ENCODE measurements at places on chromosomes 12 and 14. TPM values are rescaled to one million over a fixed set of nuclear protein-coding genes. Genes with fewer than 3 reads are reported as not detected.

DNA sequence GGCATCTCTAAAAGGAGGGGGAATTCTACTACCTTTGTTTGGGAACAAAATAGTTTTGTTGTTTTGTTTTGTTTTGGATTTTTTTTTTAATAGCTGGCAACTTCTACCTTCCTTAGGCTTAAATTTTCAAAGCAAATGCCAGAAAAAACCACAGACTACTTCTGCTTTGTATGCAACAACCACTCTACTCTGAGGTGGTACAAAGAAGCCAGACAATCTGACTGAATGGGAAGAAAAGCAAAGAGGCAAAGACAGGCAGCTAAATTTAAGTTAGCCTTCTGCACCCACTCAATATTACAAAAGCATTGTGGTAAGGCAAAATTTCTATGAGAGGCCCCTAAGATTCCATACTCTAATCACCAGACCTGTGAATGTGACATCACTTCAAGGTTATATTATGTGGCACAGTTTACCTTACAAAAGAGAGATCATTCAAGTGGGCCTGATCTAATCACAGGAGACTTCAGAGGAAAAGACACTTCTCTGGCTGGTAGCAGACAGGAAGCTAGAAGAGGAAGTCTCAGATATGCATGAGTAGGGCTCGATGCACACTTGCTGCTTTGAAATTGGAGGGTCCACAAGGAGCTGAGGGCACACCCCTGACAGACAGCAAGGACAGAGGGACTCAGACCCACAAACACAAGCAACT lies 566.6 kb downstream of the RPS29 start:
- no peak overlapping the region for H3K27ac ChIP-seq
- no peak overlapping the region for H3K4me3 ChIP-seq
- no peaks in the 10 kb centered on the region for H3K36me3 ChIP-seq

- no peak for DNase-seq
- no peak overlapping the region for H3K27ac ChIP-seq
- no peak overlapping the region for H3K4me3 ChIP-seq
- H3K36me3 ChIP-seq, result no peaks in the 10 kb centered on the region
- H3K4me1 ChIP-seq, result no peaks in the 10 kb centered on the region
- no peaks in the 10 kb centered on the region for H3K27me3 ChIP-seq
Observed at GRCh38 chr12:130435331-130435730, 97.6 kb downstream of the PIWIL1 start.

GRCh38 chr14:93214598-93214997 lies 7.5 kb downstream of the UBR7 start:
- peaks cover 62% of the 10 kb centered on the region for H3K36me3 ChIP-seq
- no peak overlapping the region for H3K27ac ChIP-seq
- no peaks in the 10 kb centered on the region for H3K27me3 ChIP-seq
- no peaks in the 10 kb centered on the region for H3K4me1 ChIP-seq
- H3K4me3 ChIP-seq, result no peak overlapping the region

DNA sequence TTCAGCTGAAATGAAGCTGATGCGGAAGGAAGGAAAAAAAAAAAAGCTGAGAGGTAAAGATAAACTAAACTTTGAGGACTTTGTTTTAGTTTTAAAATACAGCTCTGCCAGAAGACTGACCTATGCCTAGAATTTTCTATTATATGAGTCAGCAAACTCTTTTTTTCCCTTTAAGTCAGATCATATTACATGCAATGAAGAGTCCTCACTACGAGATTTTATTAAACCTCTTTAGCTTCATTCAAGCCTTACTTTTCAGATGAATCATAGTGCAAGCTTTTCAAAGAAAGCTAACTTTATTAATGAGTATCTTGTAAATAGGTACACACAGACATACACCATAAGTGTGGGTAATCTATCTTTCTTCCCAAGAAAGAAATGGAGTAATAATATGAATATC lies 57.8 kb upstream of the FSCB start:
- no peak overlapping the region for H3K4me3 ChIP-seq
- no peak for DNase-seq
- H3K36me3 ChIP-seq, result no peaks in the 10 kb centered on the region
- no peaks in the 10 kb centered on the region for H3K4me1 ChIP-seq
- H3K27ac ChIP-seq, result no peak overlapping the region

- no peaks in the 10 kb centered on the region for H3K36me3 ChIP-seq
- H3K4me3 ChIP-seq, result peak overlapping the region; percentile 76
- H3K27me3 ChIP-seq, result peaks cover 30% of the 10 kb centered on the region
- H3K27ac ChIP-seq, result no peak overlapping the region
- DNase-seq, result peak; percentile 91
- no peaks in the 10 kb centered on the region for H3K4me1 ChIP-seq
Observed at GRCh38 chr12:107775093-107775721, 703 bp downstream of the ASCL4 start.

DNA sequence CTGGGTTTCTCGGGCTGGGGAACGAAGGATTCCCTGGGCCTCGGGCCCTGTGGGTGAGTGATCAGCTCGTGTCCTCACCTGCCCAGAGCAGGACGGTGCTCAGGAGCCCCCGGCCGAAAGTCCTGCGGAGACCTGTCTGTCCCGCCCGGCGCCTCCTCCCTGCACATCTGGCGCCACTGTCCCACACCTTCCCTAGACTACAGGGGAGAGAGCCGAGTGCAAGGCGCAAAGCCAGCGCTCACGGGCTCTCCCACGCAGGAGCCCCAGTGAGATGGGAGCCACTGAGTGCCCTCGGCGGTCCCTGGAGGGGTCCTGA lies 13.1 kb upstream of the TEX22 start:
- H3K36me3 ChIP-seq, result peaks cover 18% of the 10 kb centered on the region
- no peak overlapping the region for H3K27ac ChIP-seq
- no peak overlapping the region for H3K4me3 ChIP-seq
- H3K4me1 ChIP-seq, result no peaks in the 10 kb centered on the region
- H3K27me3 ChIP-seq, result no peaks in the 10 kb centered on the region

GRCh38 chr12:20370014-20370386 lies 1.7 kb downstream of the PDE3A start:
- no peaks in the 10 kb centered on the region for H3K4me1 ChIP-seq
- peak overlapping the region; percentile 95 for H3K4me3 ChIP-seq
- peaks cover 2% of the 10 kb centered on the region for H3K27me3 ChIP-seq
- no peak overlapping the region for H3K27ac ChIP-seq
- peak; percentile 76 for DNase-seq

- H3K36me3 ChIP-seq, result peaks cover 7% of the 10 kb centered on the region
- no peak overlapping the region for H3K27ac ChIP-seq
- H3K27me3 ChIP-seq, result no peaks in the 10 kb centered on the region
- no peak overlapping the region for H3K4me3 ChIP-seq
Observed at GRCh38 chr12:92722897-92723296, 20.1 kb downstream of the PLEKHG7 start.

DNA sequence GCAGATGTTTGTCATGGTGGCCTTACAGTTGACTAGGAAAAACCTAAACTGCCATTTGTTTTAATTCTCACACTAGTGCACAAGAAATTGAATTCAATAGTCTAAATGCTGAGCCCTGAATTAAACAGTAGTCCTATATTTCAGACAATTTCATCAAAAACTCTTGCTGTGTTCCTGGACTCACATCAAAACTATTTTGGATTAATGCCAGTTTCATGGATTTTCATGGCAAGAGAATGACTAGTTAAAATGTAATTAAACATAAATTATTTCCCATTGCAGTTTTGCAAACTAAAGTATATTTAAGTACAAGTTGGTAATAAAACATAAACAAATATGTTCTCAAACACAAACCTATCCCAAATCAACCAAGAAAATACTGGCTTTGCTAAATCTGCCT lies 468.0 kb upstream of the PRICKLE1 start:
- no peak overlapping the region for H3K27ac ChIP-seq
- no peak overlapping the region for H3K4me3 ChIP-seq
- H3K4me1 ChIP-seq, result no peaks in the 10 kb centered on the region
- DNase-seq, result no peak

DNA sequence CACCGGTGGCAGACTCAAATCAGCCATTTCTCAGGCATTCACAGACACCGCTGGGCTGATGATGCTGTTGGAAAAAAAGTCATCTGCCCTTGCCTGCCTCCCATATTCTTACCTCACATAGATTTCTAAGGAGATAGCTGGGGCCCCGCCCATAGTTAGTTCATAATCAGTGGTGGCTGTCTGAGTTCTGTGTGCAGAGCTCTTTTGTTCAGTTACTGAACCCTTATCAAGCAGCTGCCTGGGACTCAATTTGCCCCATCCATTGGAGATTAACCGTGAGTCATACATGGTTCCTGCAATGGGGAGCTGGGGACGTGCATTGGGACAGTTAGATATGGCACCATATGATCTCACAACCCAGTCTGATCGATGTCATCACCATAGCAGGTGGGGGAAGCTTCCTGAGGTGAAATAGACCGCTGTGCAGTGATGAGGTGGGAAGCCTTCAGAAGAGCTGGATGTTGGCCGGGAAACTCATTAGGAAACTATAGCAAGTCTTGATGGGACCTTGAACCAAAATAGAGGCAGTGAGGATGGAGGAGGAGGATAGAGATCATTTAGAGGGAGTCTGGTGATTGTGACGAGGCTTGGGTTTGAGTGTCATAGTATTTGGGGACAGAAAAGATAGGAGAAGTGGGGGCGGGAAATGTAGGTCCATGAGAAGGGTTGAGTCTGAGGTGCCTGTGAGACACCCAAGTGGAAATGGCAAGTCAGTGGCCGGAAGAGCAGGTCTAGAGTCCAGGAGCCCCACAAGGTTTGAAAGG lies 147.8 kb downstream of the GCH1 start:
- no peak overlapping the region for H3K4me3 ChIP-seq
- no peaks in the 10 kb centered on the region for H3K4me1 ChIP-seq
- no peak for DNase-seq
- no peaks in the 10 kb centered on the region for H3K27me3 ChIP-seq
- no peak overlapping the region for H3K27ac ChIP-seq

GRCh38 chr14:101962503-101962874 lies 1.9 kb upstream of the DYNC1H1 start:
- no peaks in the 10 kb centered on the region for H3K4me1 ChIP-seq
- DNase-seq, result no peak
- peaks cover 4% of the 10 kb centered on the region for H3K27me3 ChIP-seq

- H3K27me3 ChIP-seq, result no peaks in the 10 kb centered on the region
- no peak for DNase-seq
- H3K27ac ChIP-seq, result no peak overlapping the region
Observed at GRCh38 chr12:79858518-79858917, 76.4 kb downstream of the PPP1R12A start.

DNA sequence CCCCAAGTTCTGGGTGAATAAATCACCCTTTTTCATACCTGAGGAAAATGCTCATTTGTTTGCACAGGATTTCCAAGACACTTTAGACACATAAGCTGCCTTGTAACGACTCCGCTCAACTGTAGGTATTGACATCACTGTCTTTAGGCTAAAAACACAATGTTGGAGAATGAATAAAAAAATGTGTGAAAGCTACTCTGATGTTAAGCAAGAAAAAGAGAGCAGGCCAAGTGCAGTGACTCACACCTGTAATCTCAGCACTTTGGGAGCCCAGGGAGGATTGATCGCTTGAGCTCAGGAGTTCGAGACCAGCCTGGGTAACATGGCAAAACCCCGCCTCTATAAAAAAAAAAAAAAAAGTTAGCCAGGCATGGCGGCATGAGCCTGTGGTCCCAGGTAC lies 11.1 kb upstream of the CIPC start:
- no peak for DNase-seq
- H3K4me3 ChIP-seq, result no peak overlapping the region
- peak overlapping the region; percentile 69 for H3K27ac ChIP-seq
- peaks cover 8% of the 10 kb centered on the region for H3K36me3 ChIP-seq
- H3K27me3 ChIP-seq, result no peaks in the 10 kb centered on the region

DNA sequence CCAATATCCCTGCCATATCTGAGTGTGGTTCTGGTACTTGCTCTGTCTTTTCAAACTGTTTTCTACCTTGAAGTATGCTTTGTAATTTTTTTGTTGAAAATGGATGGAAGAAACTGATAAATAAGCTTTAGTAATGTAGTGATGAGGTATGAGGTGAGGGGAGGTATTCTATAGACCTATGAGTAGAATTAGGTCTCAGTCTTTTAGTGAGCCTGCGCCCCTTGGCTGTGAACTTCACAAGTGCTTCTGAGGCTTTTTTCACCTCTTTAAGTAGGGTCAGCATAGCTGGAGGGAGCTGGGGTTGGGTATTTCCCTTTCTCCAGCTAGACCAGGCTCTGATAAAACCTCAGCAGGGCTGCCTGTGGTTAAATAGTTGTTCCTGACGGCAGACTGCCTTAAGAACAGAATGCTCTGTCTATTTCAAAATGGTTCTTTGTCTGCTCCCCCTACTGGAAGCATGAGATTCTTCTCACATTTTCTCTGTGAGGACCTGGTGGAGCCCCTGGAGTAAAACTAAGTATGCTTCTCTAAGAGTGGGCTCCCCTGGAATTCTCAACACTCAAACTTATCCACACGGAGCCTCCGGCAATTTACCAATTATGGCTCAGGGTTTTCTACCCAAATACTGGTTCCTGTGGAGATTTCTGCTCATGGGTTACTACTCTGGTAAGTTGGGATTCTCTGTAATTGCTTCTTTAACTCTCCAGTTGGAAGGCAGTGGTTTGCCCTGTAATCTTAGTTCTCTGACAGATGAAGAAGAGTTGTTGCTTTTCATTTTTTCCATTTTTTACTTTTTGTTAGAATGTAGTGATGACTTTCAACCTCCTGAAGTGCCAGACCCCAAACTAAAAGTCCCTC lies 13.1 kb downstream of the KRT5 start:
- H3K4me1 ChIP-seq, result no peaks in the 10 kb centered on the region
- no peak overlapping the region for H3K4me3 ChIP-seq
- no peaks in the 10 kb centered on the region for H3K27me3 ChIP-seq
- no peaks in the 10 kb centered on the region for H3K36me3 ChIP-seq

DNA sequence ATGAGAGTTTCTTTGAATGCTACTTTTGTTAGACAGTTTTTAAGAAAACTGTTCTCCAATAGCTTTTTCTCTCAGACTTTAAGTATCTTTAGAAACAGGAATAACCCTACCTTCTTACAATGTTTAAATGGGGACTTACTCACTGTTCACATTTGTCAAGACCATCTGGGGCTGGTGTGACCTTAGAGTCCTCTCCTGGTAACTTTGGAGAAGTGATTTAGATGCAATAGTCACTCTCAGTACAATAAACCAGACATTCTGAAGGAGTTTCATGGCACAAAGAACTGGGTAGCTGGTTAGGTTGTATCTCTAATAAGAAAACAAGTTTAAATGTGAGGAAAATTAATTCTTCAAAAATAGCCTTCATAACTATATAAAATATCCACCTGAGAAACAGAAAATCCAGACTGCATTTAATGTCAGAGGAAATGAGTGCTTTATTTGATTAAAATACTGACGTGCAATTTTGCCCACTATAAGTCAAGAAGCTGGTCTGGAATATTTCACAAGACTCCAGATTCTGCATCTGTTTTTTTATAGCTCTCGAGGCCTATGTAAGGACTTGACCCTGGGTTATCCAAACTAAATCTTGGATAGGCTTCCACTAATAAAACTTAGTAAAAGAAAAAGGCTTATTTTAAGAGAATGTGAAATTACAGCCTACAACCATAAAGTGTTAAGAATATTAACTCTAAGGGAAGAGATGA lies 108.7 kb downstream of the PTGER2 start:
- DNase-seq, result no peak
- H3K27ac ChIP-seq, result no peak overlapping the region
- H3K27me3 ChIP-seq, result no peaks in the 10 kb centered on the region
- no peak overlapping the region for H3K4me3 ChIP-seq
- H3K36me3 ChIP-seq, result no peaks in the 10 kb centered on the region
- H3K4me1 ChIP-seq, result no peaks in the 10 kb centered on the region

The PTGR2 gene
- 6.7 TPM for total RNA-seq

The LRTM2 gene
- not detected for total RNA-seq

The ASCL1 gene
- total RNA-seq, result 0.20 TPM

The CLEC2D gene
- total RNA-seq, result 2.3 TPM

The MANSC1 gene
- 9.1 TPM for total RNA-seq

The MAPK1IP1L gene
- total RNA-seq, result 133 TPM

The ADAM21 gene
- not detected for total RNA-seq

The EDDM3A gene
- not detected for total RNA-seq

The FAR2 gene
- total RNA-seq, result 22.1 TPM

The AMIGO2 gene
- total RNA-seq, result 8.6 TPM

The ALDH2 gene
- total RNA-seq, result 44.0 TPM

The PIWIL1 gene
- not detected for total RNA-seq

The SPRING1 gene
- 44.2 TPM for total RNA-seq
